Activated T-cell treated with anti-CD3 and anti-CD28 coated beads, Interleukin-2, amount 50 U/mL, for 1 hour (primary cell): ENCODE measurements at places on chromosomes 3 and 15.

- no peak for DNase-seq
These were observed 187.1 kb upstream of the THBS1 start for GRCh38 chr15:39393575-39394335.

- DNase-seq: no peak
These were observed 230.3 kb downstream of the SCAPER start for GRCh38 chr15:76674883-76675282.

- DNase-seq: no peak
These were observed 4.5 kb upstream of the NANOGP8 start for GRCh38 chr15:35089551-35089950.

GRCh38 chr15:52790169-52790708 is at the start of gene ONECUT1:
TSS of gene ONECUT1 (minus strand) at chr15:52790336. CDS start at chr15:52789884, 452 bp downstream.
- DNase-seq: peak; percentile 68

DNA sequence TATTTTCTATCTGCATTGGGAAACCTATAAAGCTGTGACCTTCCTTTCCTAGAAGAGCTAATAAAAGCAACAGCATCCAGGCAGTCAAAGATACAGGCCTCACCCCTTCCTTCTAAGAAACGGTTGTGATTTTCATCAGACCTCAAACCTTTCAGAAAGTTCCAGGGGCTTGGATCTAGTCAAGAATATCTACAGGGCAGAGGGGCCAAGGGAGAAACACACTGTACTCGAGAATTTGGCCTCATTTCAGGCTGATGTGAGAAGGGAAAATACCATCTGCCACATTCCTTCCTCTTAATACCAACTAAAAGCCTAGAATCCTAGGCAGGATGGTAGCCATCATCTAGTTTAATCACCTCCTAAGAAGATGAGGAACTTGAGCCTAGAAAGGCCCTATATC is 24.5 kb upstream of the BCL6 start:
- DNase-seq: no peak

GRCh38 chr15:44157679-44158078 is 37.4 kb downstream of the FRMD5 start:
- DNase-seq: no peak

DNA sequence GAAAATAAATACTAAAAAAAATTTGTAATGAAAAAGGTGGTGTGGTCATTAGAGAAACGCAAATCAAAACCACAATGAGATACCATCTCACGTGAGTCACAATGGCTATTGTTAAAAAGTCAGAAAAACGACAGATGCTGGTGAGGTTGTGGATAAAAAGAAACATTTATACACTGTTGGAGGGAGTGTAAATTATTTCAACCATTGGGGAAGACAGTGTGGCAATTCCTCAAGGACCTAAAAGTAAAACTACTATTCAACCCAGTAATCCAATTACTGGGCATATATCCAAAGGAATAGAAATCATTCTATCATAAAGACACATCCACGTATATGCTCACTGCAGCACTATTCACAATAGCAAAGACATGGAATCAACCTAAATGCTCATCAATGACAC is 120.3 kb downstream of the MYO9A start:
- no peak for DNase-seq

DNA sequence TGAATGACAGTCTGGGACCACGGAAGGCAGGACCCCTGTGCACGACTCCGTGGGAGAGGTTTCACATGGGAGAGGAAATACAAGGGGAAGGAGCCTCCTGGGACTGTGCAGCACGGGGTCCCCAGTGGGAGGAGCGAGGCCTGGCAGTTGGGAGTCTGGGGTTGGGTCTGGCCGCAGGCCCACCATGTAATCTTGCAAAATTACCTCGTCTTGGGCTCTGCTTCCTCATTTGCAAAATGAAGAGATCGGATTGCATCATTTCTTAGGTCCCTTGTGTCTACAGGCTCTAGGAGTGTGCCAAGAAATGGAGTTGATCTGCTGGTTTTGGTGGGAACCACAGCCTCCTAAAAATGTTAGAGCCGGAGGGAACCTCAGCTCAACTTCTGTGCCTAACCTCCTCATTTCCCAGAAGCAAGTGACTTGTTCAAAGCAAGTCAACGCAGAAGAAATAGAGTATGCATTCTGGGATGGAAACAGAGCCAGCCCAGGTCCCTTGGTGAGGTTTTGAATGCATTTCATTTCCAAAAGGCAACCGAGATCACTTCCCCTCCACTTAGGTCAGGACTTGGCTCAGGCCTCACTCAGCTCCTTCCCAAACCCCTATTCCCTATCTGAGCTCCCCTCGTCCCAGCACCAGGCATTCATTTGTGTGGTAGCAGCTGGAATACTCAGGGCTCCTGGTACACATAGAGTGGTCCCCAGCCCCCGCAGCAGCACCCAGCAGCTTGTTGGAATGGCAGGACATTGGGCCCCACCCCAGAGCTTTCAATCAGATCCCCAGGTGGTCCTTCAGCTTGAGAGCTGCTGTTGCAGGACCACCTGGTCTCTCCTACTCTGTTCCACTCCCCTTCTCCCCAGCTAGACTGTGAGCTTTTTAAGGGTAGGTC is 267.7 kb downstream of the XXYLT1 start:
- no peak for DNase-seq

DNA sequence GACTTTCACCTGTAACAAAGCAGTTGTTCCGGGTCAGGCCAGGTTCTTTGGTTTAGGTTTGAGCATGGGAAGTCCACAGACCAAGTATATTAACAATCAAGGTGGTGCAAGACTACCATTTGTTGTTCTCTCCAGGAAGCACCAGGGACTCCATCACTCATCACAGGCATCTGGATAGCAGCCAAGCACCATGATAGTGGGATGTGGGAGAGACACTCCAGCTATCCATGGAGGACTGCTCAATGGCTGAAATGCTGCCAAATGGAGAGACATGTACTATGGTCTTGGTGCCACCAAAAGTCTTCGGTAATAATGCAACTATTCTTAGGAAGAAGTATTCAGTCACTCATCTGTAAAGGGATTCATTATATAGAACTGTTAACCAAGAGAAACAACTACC is 143.0 kb downstream of the TNIK start:
- DNase-seq: no peak

GRCh38 chr3:119437691-119438258 is 25.6 kb downstream of the TMEM39A start:
- DNase-seq: no peak
